NCI-H1417 treated with DMSO at 0.1 percent for 48 hours (cell line): ENCODE measurements at places on chromosomes 1 and 21.

- DNase-seq, result no peak
Observed at GRCh38 chr1:34946211-34946610, 16.8 kb upstream of the DLGAP3 start.

- no peak for DNase-seq
Observed at GRCh38 chr1:27448982-27449381, 41.0 kb downstream of the WASF2 start.

DNA sequence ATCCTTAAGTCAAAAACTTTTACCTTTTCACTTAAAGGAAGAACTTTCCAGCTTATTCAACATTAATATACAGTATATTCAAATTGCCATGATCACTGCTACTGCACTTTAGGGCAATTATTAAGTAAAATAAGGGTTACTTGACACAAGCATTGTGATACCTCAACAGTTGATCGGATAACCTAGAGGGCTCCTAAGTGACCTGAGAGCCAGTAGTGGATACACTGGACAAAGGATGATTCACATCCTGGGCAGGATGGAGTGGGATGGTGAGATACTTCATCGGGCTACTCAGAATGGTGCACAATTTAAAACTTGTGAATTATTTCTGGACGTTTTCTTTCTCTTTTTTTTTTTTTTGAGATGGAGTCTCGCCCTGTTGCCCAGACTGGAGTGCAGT, 54.5 kb upstream of the PPM1J start:
- no peak for DNase-seq

DNA sequence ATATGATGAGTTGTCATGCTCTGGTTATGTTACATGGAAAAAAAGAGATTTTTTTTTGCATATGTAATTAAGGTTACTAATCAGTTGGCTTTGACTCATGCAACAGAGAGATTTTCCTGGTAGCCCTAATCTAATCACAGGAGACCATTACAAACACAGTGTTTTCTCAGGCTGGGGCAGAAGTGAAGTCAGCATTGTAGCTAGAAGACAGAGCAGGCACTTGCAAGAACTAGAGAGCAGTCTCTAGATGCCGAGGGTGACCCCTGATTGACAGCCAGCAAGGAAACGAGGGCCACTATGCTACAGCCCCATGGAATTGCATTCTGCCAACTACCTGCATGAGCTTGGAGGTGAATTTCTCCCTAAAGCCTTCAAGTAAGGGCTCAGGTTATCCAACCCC, 151.3 kb downstream of the RUNX1 start:
- no peak for DNase-seq

DNA sequence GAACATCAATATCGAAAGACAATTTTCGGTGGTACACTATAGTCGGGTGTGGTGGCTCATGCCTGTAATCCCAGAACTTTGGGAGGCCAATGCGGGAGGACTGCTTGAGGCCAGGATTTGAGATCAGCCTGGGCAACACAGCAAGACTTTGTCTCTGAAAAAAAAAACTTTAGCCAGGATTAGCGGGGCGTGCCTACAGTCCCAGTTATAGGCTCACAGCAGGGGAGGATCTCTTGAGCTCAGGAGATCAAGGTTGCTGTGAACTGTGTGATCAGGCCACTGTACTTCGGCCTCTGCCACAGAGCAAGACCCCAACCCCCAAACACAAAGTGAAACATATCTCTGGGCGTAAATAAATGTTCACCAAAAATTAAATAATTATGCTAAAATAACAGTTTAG, 1.6 kb downstream of the TADA1 start:
- no peak for DNase-seq

DNA sequence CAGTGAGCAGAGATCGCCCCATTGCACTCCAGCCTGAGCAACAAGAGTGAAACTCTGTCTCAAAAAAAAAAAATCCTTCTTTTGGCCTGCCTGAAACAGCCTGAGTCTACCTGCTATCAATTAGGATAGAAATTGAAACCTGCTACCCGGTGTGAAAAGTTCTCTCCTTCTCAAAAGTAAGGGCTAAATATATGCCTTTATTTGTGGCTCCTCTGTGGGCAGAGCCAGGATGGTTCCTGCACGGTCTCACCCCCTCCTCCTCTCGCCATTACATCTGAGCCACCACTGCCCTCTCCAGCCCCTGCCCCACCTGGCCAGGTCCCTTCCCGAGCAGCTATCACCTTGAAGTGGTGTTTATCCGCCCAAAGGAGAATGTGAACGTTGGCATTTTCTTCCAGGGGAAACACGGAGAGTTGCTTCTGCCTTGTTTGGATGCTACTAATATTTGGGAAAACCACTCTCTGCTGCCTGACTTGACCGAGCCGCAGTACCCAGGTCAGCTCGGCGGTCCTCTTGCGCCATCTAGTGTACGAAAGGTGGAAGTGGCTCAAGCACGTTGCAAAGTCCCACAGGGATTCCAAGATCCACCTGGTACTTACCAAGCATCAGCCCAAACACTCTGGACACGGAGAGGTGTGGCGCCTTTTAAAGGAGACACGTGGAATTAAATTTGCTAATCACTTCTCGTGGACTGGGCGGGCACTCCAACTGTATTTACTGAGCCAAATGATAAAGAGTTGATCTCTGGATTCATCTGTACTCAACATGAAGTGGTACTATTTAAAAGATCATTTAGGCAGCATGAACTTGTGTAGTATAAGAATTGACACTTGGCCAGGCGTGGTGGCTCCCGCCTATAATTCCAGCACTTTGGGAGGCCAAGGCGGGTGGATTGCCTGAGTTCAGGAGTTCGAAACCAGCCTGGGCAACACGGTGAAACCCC, 31.9 kb downstream of the SETD4 start:
- DNase-seq, result peak; percentile 17

GRCh38 chr1:25727635-25728286, 72.2 kb upstream of the SELENON start:
- no peak for DNase-seq

GRCh38 chr1:231818337-231818736, 191.7 kb downstream of the DISC1 start:
- no peak for DNase-seq

DNA sequence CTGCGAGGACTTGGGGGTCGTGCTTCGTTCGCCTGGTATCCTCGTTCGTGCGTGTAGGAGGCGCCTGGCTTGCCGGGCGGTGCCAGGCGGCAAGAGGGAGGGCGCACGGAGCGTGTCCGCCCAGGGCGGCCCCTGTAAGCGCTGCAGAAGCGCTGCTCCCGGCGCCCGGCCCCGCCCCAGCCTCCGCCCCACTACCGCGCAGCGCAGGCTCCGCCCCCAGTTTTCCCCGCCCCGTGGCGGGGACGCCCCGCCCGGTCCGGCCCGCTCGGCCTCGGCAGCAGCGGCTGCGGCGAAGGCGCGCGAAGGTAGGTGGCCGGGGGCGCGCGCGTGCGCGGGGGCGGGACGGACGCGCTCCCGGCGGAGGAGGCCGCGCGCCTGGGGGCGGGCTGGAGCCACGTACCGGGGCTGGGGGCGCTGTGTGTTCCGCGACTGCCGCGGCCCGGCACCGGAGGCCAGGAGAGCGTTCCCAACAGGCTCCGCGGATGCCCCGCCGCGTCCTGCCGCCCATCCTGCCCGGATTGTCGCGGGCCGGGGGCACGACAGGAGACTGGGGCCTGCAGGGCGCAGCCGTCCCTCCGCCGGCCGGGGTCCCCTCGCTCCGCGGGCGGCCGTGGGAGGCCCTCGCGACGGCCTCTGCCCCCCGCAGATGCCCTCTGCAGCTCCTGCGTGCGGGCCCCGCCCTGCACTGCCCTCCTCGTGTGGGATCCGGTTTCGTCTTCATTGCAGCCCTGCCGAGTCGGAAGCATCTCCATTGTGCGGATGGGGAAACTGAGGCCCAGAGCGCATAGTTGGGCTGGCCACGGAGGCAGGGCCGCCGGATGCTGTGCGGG, 7.7 kb upstream of the CROCC start:
- DNase-seq, result peak; percentile 59
